ENCODE measurements at places on chromosomes 2 and 18.

GRCh38 chr2:49111006-49111405 lies 43.3 kb downstream of the FSHR start:
- no peak for DNase-seq

GRCh38 chr2:974054-974453 lies 23.4 kb downstream of the SNTG2 start:
- no peak for DNase-seq

DNA sequence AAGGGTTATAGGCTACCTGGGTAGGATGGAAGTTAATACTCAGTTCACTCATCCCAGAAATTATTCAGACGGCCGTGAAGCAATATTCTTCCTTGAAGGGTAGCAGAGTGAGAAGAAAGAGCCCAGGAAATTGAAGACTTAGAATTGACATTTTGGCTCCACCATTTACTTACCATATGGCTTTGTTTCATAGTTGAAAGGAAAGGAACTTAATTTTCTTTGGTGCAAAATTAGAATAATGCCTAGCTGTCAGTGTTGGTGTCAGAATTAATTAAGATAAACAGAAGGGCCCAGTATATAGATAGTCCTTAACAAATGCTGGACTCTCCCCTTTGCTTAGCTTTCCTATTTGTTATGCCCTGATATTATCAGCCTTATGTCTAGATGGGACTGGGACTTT lies 263.2 kb downstream of the KCNJ3 start:
- no peak for DNase-seq

- DNase-seq: no peak
Measured at GRCh38 chr18:77147418-77147852, 14.9 kb upstream of the MBP start.

DNA sequence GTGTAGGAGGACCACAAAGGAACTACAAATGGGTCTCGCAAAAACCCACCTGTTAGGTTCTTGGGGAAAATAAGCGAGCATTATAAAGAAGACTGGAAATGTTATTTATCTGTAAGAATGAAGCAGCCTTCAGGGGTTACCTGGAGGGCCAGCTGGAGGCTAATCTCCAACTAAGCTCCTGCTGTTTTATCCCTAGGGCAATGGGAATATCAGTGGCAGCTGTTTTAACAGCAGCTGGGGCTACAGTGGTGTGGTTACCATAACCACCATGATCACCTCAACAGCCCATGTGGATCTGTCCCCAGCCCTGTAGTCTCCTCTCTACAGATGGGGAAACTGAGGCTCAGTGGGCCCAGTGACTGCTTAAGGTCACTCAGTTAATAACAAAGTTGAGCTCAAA lies 108.1 kb downstream of the FTCDNL1 start:
- no peak for DNase-seq

DNA sequence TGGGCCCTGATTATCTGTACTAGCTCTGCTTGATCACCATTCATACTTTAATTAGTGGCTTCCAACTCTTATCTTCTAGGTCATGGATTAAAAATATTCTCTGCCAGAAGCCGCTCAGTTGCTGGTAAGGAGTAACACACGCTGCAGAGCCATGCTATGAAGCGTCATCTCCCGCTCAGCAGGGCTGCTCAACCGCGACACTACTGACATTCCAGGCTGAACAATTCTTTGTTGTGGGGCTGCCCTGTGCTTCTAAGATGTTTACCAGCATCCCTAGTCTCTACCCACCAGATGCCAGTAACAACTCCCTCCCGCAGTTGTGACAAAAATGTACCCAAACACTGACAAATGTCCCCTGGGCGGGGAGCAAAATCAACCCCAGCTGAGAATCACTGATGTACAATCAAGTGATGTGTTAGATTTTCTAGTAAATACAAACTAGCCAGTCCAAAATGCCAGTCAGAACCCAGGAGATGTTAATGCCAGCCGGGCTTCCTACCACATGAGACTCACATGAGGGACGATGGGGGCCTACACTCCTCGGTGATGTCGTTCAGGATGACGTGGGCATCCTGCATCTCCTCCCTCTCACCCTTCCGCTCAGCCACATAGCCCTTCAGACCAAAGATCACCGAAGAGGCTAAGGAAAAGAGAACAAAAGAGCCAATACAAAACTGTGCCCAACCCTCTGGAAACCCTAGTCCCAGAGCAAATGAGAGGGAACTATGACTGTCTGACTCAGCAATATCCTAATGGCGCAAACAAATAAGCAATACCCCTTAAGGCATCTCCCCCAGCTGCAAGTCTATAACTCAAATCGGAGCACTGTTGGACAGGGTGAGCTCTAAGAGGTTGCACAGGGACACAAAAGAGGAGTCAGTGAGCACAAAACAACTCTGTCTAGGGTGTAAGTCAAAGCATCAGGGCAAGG lies 15.6 kb downstream of the ILKAP start:
- DNase-seq: no peak

GRCh38 chr2:28377195-28377816 lies 15.4 kb upstream of the FOSL2 start:
- DNase-seq: no peak

DNA sequence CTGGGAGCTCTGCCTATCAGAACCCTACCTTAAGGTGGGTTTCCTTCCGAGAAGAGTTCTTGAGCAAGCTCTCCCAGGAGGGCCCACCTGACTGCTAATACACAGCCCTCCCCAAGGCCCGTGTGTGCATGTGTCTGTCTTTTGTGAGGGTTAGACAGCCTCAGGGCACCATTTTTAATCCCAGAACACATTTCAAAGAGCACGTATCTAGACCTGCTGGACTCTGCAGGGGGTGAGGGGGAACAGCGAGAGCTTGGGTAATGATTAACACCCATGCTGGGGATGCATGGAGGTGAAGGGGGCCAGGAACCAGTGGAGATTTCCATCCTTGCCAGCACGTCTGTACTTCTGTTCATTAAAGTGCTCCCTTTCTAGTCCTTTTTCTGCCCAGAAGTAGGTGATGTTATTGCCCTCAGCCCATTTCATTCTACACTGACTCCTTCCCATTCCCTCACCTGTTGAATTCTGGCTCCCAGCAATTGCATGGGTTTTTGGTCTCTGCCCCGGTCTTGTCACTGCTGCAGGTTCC lies 6.5 kb downstream of the TMEM37 start:
- DNase-seq: no peak

- no peak for DNase-seq
Measured at GRCh38 chr2:17519486-17519885, 1.2 kb upstream of the RAD51AP2 start.

- no peak for DNase-seq
Measured at GRCh38 chr2:217000406-217000805, 140.5 kb upstream of the TNP1 start.

DNA sequence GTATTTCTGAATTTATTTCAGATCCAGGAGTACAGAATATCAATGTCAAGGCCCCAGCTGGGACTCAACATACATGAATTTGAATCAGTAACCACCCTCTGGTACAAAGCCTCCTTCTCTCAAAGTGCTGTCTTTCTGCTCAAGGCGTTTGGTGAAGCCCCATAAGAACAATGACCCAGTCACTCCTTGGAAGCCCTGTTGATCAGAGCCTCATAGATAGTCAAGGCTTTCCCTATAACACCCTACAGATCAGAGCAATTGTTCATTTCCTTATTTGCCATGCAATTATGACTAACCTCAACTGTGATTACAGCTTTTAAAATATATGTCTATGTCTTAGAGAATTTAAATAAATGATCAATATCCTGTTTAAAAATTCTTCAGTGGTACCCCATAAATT lies 159.1 kb upstream of the CREB1 start:
- DNase-seq: no peak

DNA sequence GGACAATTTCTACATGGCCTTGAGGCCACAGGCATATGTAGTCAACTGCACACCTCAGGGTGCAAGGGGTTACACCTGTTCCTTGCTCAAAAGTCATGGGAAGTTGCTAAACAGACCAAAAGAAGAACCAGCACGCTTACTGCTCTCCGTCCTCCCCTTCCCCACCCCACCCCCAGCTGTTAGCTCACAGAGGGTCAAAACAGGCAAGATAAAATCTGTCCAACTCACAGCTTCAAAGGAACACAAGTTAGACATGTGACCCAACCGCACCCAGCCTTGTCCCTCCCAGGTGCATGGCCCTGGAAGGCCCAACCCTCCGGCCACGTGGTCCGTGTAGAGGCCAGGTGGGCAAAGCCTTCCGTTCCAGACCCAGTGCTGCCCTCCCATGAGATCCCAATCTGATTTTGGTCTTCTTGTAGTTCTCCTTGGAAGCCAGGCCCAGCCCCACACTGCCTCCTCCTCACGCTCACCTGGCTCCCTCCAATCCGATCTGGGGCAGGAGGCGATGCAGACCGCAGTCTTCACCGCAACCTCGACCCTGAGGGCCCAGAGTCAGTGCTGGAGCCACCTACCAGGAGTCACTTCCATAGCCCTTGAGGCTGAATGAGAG lies 14.5 kb upstream of the ASPRV1 start:
- no peak for DNase-seq

- DNase-seq: no peak
Measured at GRCh38 chr2:197674591-197674990, 796 bp downstream of the RFTN2 start.

GRCh38 chr2:17059458-17059857 lies 393.8 kb upstream of the CYRIA start:
- no peak for DNase-seq

DNA sequence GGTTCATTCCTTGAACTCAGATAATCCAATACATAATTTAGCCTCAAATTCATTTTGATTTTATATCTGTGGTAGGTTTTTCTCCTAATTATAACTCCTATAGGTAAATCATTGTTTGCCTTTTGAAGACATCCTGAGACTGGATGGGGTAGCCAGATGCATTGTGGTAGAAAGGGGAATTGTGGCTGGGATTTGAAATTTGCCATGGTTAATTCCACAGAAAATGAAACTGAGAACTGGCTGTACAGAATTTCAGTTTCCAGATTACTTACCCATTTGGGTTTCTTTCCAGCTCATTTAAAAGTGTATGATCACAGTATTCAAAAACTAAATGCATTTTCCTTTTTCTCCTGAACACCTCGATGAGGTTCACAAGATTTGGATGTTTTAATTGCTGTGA lies 18.2 kb downstream of the CDKL4 start:
- no peak for DNase-seq

GRCh38 chr18:41378598-41378997 lies 576.4 kb upstream of the PIK3C3 start:
- no peak for DNase-seq

DNA sequence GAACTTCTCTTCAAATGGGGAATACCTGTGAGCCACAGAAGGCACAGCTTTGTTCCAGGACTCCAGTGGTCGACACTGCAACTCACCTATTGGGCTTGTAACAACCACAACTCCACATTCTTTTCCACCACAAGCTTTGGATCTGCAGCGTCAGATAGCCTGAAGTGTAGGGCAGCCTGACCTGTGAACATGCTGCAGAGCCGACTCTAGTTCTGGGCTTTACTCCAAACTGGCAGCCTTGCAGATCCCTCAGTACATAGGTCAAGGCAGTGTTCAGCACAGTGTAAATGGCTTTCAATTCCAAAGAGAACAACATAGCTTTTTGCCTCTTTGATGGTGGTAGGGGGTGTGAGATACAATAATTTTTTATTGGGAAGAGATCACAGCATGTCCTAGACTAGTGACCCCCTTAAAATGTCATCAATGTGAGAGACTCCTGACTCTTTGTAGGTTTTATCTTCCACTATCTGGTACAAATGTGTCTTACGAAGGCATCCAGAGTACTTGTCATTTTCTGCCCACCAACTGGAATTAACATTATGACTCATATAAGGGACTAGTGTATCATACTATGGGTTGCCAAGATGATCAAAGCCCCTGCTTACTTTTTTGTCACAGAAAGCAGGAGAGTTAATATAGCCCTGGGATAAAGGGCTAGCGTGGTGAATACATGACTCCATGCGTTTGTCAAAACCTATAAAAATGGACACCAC lies 149.8 kb downstream of the COPS8 start:
- DNase-seq: no peak

GRCh38 chr2:108441712-108442111 lies 7.3 kb upstream of the GCC2 start:
- DNase-seq: no peak

GRCh38 chr18:45571714-45572113 lies 43.6 kb upstream of the SLC14A2 start:
- no peak for DNase-seq

- no peak for DNase-seq
Measured at GRCh38 chr2:130901061-130901460, 64.3 kb downstream of the ARHGEF4 start.

DNA sequence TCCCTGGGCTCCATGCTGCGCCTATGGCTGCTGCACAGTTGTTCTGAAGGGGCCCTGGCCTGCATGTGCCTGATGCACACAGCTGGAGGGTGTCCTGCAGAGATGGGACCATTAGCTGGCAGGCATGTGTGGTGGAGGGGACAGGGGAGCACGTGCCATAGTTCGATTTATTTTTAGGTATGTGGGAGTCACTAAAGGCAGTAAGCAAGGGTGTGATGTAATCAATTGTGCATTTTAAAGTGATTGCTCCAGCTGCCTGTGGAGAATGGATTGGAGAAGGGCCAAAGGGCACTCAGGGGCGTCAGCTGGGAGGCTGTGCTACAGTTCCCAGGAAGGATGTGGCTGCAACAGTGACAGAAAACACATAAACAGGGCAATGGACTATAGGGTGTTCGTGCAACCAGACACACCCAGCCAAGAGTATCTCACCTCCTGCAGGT lies 205.1 kb downstream of the ARL4C start:
- DNase-seq: peak; percentile 30

DNA sequence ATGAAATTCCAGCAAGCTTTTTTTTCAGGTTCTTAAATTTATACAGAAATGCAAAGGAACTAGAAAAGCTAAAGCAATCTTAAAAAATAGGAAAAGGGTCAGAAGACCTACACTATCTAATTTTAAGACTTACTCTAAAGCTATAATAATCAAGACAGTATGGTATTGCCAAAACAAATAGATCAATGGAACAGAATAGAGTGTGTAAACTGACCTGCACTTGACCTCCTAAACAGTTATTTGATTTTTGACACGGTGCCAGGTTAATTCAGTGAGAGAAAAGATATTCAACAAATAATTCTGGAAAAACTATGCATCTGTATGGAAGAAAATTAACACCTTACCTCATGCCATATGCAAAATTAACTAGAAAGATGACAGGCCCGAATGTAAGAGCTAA lies 73.6 kb downstream of the OLA1 start:
- no peak for DNase-seq

GRCh38 chr18:62862466-62862865 lies 147.1 kb downstream of the PHLPP1 start:
- DNase-seq: no peak

DNA sequence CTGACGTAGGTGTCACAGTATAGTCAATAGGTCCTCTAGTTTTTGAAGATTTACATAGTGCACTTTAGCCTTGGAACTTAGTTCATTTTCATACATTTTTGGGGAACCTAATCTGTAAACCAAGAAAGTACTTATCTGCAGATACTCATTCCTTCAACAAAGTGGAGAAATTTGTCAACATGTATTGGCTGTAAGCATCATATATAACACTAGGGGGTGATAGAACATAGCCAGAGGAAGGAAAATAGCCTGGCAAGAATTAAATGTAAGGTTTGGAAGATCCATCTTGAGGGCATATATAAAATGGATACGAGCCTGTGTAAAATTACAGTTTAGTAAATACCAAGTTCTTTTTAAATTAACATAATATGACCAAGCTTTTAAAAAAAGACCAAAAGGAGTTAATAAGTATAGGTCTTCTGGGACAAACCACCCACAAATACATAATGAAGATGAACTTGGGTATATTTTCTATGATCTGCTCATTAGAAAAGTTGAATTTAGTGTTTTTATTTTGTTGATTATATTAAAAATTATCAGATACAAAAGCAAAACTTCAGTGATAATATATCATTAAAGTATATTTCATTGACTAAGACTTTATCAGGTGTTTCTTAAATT lies 18.2 kb downstream of the RPL37A start:
- DNase-seq: peak; percentile 38

- DNase-seq: no peak
Measured at GRCh38 chr2:62672601-62673000, 32.9 kb upstream of the EHBP1 start.

Measured in NCI-H2107 (cell line).